NCI-H226 (cell line): ENCODE measurements at places on chromosomes 3 and 15.

DNA sequence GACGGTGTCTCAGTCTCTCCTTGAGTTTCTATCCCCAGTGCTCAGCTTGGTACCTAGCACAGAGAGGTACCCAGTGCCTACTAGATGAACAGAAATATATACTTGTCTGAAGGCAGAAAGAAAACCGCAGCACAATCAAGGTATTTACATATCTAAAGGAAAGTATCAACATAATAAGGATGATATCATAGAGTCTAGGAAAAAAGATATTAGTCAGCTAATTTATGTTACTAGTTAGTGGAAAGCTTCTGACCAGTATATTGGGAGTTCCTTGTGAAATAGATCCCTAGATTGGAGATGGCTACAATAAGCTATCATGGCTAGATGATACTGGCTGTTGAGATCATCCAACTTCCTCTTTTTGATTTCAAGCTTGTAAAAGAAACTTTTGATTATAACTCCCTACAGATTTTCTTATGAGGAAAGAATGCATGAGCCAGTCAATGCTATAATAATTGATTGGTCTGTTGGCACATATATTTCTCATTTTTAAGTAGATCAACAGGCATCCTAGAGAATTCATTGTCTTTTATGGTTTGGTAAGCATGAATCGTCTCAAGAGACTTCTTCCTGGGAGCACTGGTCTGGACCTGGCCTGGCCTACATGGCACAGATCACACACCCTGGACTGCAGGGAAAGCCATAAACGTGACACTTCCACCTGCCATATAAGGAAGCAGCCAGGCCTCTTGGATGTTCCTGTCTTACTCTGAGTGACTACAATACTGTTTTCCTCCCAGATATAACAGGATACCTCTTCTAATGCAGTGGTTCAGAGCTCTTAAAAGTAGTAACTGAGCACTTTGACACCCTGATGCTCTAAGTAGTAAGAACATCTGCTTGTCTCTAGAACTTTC lies 60.7 kb downstream of the IMPG2 start:
- no peak for DNase-seq

- no peak for DNase-seq
Measured at GRCh38 chr3:194087280-194087679, 48.7 kb upstream of the HES1 start.

GRCh38 chr3:66411474-66411873 lies 89.3 kb downstream of the LRIG1 start:
- no peak for DNase-seq

- no peak for DNase-seq
Measured at GRCh38 chr3:89052386-89052785, 55.0 kb upstream of the EPHA3 start.

DNA sequence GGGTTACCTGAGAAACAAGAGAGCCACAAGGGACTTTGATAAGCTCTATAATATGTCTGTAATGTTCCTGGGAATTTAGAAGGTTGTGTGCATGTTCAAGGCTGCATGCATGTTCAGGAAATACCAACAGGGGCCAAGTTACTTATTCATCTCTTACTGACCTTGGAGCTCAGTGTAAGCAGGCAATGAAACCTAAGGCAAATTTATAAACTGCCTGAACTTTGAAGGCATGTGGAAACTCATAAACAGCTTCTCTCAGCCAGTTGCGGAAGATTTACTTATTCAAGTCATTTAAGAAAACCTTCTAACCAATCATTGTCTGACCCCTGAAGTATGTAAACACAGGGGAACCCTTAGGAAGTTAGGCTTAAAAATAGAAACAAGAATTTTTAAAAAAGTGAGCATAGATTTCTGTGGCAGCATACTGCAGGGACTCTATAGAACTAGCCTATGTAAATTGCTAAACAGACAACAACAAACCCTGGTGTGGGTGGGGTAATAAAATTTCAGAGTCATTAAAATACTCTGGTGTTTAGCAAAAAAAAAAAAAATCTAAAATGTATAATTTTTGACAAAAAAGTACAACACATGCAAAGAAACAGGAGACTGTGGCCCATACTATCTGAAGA lies 57.2 kb downstream of the SLC15A2 start:
- DNase-seq: no peak
